ENCODE measurements at places on chromosomes 1 and 21.

GRCh38 chr1:22326372-22326915 is 125.2 kb upstream of the ZBTB40 start:
- DNase-seq: no peak

- peak; percentile 16 for DNase-seq
Observed at GRCh38 chr1:190320952-190321351, 156.7 kb downstream of the BRINP3 start.

GRCh38 chr1:182996816-182997215 is 26.4 kb upstream of the LAMC1 start:
- peak; percentile 23 for DNase-seq

- DNase-seq: peak; percentile 66
Observed at GRCh38 chr1:55981010-55981650, 598.2 kb downstream of the PLPP3 start.

- DNase-seq: no peak
Observed at GRCh38 chr21:17514124-17514845, 1.4 kb downstream of the CXADR start.

DNA sequence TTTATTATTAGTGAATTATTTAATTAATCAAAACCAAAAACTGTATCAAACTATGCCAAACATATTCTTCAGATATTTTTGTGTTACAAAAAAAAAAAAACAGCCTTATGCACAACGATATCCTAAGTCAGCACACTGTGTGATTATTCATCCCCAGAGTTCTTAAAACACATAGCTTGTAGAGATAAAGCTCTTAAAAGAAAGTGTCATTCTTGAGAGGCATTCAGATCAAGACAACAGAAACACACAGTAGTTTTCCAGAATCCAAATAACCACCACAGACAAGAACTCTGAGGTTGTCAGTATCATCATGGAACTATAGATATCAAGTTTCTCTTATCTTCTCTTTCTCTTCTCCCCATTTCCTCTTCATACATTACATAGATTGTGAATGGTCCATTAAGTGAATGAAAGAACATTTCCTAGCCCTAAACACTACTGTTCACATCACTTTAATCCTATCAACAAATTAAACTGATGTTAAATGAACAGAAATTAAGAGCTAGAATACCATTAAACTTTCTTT is 13.5 kb downstream of the ZZZ3 start:
- no peak for DNase-seq

DNA sequence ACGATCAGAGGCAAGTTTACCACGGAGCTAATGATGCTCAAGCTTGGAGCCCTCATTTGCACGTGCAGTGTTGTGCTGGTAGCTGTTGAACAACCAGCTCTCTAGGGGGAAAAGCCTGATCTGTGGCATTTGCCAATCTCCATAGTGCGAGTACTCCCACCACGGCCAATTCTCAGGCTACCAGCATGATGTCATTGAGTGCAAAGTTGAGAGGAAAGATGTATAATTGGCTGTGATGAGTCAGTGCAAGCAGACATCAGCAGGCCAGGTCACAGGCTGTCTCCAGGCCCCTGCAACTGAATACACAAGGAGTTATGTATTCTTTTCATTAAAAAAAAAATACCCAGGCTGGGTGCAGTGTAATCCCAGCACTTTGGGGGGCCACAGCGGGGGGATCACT is 233.1 kb upstream of the VAMP3 start:
- no peak for DNase-seq

- no peak for DNase-seq
Observed at GRCh38 chr1:102821707-102822106, 286.6 kb downstream of the COL11A1 start.

DNA sequence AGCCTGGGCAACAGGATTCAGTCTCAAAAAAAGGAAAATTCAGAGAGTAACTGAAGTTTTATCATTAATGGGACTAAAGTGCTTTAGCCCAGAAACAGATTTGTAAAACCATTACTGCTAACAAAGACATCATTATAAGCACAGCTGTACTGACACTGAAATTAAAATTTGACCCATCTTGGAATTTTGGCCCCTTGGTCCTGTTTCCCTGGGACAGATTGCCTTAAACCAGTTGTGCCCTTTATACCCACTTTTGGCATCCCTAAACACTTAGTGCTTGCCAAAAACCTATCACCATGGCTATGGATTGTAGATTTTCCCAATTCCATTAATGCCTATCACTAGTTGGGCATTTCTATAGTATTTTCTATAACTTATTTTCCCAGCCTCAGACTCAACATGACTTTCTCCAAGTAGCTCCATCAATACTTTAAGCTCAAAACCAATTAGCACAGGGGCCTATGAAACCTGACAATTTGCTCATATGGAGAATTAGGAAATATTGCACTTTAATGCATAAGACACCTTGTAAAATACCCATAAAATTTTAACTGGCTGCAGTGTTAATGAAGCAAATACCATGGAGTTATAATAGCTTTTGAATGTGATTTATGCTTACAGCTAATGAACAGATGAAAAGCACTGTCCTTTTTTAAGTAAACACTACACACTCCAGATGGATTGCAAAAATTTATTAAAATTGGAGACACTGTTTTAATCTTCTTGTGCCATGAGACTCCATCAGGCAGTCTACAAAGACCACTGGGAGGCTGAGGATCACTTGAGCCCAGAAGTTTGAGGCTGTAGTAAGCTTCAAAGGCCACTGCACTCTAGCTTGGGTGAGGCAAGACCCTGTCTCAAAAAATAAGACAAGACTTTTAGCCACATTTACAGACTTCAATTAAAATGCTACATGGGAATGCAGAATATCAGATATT is 4.3 kb downstream of the GAS5 start:
- no peak for DNase-seq

DNA sequence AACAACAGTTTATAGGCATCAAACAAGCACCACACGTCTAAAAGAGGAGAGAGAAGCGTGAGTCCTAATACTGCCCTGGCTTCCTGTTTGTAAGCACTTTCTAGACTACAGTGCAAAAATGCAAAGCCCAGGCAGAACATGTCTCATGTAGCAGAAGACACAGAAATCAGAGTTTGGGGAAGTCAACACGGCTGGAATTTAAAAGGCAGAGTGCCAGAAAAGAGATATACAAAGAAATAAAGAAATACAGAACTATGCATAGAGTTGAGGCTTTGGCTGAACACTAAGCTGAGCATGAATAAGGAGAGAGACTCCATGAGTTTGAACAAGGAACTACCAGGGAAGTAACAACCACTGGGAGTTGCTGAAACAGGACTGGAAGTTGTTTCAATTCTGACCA is 566.6 kb upstream of the NR5A2 start:
- DNase-seq: no peak

GRCh38 chr21:20207335-20207734 is 790.9 kb upstream of the NCAM2 start:
- DNase-seq: no peak

DNA sequence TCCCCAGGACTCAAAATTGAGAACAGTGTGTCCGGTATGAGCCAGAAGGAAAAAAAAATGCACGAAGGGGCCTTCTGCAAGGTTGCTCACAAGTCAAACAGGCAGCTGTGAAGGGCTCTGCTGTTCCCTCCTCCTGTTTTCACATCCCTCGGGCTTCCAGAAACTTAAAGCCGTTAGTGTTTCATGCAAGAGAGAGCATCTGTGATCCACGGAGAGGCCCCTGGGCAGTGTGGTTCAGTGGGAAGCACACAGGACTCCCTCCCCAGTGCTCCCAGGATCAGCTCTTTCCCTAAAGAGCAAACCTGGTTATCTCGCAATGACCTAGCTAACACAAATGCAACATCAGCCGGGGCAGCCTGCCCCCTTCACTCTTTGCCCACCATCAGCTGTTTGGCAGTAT is 2.9 kb upstream of the MATN1 start:
- DNase-seq: no peak

GRCh38 chr1:185526344-185527307 is 207.6 kb upstream of the HMCN1 start:
- DNase-seq: no peak

DNA sequence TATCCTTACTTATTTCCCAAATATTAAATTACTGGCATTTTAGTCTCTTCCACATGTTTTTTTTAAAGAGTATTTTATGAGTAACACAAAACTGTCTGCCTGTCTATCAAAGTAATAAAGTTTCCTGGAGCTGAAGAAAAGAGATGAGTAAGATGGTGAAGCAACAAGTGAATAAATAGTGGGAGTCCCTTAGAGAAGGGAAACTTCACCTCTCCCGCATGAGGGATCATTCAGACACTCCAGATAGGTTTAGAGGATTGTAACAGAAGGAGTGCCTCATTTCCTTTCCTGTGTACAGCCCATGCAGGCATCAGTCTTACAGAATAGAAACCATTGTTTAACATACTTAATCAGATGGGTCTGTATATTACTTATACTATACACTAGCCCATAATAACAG is 205.7 kb downstream of the USP25 start:
- no peak for DNase-seq

- no peak for DNase-seq
Observed at GRCh38 chr1:84550826-84551225, 23.4 kb downstream of the CTBS start.

- DNase-seq: no peak
Observed at GRCh38 chr1:24659993-24660665, 17.0 kb downstream of the SRRM1 start.
